ENCODE measurements at places on chromosomes 5 and 9. TPM values are rescaled to one million over a fixed set of nuclear protein-coding genes. Genes with fewer than 3 reads are reported as not detected.

DNA sequence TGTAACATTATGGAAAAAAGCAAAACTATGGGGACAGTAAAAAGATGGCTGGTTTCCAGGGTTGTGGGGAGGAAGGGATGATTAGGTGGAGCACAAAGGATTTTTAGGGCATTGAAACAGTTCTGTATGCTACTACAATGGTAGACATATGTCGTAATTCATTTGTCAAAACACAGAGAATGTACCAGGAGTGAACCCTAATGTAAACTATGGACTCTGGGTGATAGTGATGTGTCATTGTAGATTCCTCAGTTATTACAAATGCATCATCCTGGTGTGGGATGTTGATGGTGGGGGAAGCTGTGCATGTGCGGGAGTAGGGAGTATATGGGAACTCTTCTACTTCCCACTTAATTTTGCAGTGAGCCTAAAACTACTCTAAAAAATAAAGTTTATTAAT lies 135.0 kb upstream of the GABRP start:
- no peak for DNase-seq

DNA sequence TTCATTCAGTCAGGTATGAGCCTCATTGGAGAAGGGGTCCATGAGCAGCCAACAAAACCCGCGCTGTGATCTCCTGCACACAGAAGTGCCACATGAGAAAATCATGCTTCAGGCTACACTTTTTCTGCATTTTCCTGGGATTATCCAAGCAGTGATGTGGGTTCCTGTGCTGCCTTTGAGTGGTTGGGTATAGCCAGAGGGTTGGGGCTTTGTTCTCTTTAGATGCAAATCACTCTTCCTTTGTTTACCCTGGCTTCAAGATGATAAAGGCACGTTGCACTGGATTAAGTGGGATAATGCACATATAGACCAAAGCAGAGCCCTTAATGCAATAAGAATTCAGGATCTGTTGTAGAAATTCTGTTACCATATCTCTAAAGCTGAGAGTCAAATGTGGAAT lies 18.7 kb downstream of the ECM2 start:
- no peak for DNase-seq

GRCh38 chr5:95770830-95771708 lies 39.9 kb downstream of the RHOBTB3 start:
- DNase-seq, result no peak

- no peak for DNase-seq
Measured at GRCh38 chr9:17905366-17905765, 326.5 kb downstream of the SH3GL2 start.

Gene IRX1
- total RNA-seq, result 17.1 TPM

DNA sequence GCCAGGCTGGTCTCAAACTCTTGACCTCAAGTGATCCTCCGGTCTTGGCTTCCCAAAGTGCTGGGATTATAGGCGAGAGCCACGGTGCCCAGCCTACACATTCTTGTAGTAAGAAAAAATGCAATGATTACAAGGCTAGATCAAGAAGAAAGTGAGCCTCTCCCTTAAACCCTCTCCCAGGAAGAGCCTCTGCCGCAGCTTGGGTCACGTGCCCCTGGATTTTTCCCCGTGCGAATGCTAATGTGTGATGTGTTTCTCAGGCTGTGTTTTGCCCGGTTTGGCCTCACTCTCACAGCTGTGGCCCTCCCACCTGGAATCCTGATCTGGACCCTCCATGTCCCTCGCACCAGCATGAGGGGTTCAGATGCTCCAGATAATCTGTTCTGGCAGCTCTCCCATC lies 6.9 kb downstream of the PLPP7 start:
- DNase-seq, result no peak

Gene NNT
- 97.7 TPM for total RNA-seq

- DNase-seq, result no peak
Measured at GRCh38 chr5:152465140-152465539, 60.1 kb upstream of the NMUR2 start.

Gene PLPP7
- not detected for total RNA-seq

Gene AP3B1
- total RNA-seq, result 30.2 TPM

Gene HRCT1
- 0.41 TPM for total RNA-seq

GRCh38 chr9:96453625-96454024 lies 3.7 kb downstream of the HABP4 start:
- peak; percentile 21 for DNase-seq

Gene PRDM9
- 0.02 TPM for total RNA-seq

Gene DMRTA1
- total RNA-seq, result 1.4 TPM

- DNase-seq, result peak; percentile 18
Measured at GRCh38 chr9:114507726-114508125, 2.5 kb upstream of the WHRN start.

Gene CDC20B
- total RNA-seq, result not detected

GRCh38 chr9:82313697-82314096 lies 325.1 kb downstream of the SPATA31D1 start:
- DNase-seq, result no peak

DNA sequence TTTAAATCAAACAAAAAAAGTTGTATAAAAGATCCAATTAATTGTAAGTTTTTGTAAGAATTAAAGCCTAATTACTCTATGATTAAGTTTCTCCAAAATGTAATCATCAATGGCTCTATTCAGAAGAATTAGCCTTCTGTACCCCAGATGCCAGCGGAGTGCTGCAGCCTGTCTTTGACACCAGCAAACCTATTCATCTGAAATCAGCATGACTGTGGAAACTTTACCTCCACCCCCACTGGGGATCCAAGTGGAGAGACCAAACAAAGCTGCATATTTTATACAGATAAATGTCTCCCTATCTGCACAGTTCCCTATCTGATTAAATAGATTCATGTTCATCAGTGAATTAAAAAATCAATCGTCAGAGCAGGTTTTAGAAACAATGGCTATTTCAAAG lies 426.8 kb downstream of the KIAA0825 start:
- no peak for DNase-seq

Gene IGFBPL1
- total RNA-seq, result 0.58 TPM

Gene ANKRD18A
- 0.62 TPM for total RNA-seq

GRCh38 chr5:133877351-133878235 lies 90.8 kb downstream of the C5orf15 start:
- no peak for DNase-seq

DNA sequence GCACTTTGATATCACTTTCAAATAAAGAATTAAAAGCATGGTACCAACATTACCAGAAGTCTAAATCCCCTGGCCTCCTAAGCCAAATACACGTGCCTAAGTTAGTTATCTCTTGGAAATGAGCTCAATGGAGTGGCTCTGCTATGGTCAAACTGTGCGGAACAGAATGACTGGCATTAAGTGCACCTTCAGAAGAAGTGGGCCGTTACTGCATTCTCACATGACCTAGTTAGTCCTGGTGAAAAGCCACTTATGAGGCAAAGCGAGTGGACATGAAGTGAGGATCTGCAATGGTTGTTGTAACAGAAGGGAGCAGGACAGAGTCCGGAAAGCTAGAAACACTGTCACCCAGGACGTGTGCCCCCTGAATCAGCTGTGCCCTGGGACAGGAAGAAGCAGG lies 633.1 kb downstream of the IRX1 start:
- DNase-seq, result no peak

DNA sequence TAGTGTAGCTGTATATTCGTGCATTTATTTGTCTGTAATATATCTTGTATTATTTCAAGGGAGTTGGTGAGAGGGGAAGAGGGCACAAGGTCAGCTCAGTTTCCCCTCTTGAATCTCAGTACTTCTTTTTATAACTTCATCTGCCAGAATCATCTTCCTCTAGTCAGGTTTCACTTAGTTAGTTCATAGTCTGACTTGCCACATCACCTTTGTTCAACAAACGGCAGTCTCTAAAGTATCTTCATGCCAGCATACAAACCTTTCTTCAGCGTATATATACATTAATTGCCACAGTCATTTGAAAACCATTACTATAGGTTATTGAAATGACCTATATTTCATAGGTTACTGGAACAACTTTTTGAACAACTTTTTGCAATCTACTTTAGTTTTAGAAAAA lies 1.6 kb downstream of the ECM2 start:
- no peak for DNase-seq

DNA sequence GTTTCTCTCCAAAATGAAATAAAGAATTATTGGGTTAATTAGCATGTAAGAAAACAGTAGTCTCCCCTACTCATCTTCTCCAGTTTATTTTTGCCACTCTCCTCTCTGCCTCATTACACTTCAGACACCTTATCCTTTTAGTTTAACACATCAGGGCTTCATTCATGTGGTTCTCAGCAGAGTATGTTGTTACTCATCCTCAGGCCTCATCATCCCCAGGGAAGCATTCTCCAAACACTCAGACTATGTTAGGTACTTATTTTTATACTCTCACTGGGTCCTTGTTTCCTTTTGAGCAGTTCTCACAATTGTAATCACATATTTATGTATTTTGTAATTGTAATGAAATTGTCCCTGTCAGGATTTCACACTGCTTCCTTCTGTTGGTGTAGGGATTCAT lies 470.5 kb downstream of the PDE4D start:
- DNase-seq, result no peak

- peak; percentile 62 for DNase-seq
Measured at GRCh38 chr5:34655354-34655991, 655 bp upstream of the RAI14 start.

DNA sequence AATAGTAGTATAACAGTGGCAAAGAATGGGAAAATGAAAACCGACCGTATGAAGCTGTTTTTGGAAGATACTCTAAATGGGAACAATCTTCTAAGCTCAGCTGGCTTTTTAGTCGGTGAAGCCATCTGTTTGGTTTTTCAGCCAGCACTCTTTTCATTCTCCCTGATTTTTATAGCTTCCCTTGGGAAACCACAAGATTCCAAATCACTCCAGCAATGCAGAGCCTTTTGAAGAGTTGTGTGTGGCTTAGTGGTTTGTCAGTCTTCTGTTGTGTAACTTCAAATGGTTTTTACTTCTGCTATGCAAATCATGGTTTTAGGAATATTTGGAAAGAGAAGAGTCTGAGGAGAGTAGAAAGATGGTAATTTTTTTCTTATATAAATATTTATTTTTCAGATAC lies 180.7 kb downstream of the KDM4C start:
- DNase-seq, result peak; percentile 78

DNA sequence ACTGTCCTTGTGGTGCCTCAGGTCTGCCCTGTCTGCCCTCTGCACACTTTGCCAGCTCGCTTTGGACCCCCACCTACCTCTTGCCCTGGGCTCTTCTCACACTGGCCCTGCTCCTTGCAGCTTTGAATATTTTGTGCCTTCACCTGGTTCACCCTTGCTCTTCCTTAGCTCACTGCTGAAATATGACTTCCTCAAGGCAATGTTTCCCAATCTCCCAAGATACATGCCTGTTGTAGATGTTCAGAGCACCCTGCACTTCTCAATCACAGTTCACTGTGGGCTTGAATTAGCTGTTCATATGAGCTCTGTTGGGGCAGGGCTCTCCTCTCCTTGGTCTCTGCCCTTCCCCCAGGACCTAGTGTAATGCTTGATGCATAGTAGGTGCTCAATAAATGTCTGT lies 8.0 kb downstream of the AFAP1L1 start:
- DNase-seq, result no peak

DNA sequence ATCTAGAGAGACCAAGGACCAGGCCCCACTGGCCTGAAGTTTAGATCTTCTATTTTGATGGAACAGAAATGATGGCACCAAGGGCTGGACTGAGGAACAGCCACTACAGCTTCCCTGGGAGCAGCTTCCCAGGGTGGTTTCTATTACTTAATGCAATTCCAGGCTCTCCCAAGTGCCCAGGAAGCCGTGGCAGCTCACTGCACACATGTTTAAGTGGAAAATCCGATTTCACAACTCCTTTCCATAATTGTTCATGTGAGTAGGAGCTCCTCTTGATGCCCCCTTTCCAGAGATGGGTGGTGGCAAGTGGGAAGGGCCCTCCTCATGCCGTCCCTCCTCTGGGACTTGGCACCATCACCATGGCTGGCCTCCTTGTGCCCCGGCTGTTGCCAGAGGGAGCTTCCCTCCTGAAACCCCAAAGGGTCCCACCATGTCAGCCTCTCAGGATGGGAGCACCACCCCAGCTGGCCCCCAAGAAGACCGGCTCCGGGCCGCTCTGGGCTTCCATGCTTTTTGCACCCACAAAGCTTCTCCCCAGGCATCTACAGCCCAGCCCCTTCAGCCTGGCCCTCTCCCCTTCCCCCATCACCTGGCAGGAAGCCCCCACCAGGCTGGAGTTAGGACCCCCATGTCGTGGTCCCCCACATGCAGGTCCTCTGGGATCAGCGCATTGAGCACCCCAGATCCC lies 9.1 kb upstream of the UBAC1 start:
- no peak for DNase-seq

Gene FBXL7
- 5.0 TPM for total RNA-seq

DNA sequence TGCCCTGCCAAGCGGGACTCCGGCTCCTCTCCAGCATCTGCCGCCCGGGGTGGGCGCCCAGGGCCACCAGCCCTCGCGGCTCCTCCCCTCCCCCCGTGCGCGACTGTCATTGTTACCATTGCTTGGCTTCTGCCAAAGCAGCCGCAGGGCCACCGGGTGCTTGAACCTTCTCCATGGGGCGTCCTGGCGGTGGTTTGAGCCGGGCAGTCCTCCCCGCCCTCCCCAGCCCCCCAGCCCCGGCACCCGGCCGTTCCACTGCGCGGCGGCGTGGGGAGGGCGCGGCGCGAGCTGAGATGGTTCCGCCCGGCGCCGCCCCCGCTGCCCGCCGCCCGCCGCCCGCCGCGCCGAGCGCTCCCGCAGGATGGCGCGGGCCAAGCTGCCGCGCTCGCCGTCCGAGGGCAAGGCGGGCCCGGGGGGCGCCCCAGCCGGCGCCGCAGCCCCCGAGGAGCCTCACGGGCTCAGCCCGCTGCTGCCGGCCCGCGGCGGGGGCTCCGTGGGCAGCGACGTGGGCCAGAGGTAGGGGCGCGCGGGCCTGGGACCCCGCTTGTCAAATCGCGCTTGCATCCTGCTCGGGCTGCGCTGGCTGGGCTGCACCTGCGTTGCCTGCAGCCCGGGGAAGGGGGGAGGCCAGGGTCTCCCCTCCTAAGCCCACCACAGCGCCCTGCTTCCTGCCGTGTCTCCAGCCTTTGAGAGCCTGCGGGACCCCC lies 34.4 kb downstream of the KCNT1 start:
- DNase-seq, result no peak

Gene PCBD2
- total RNA-seq, result 7.6 TPM

DNA sequence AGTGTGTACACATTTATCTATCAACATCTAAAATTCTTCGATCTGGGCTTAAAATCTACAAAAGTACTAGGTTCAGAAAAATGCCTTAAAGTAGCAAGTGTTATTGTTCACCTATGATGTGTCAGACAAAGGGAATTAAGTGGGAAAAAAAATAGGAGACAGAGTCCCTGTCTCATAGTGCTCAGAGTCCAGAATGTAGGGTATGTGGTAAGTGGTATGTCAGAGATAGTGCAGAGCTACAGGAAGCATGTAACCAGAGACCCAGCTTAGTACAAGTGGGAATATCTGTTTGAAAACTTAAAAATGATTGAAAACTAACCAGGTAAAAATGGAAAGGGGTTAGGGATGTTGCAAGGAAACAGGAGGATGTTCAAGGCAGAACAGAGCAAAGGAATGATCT lies 482.8 kb downstream of the ELAVL2 start:
- DNase-seq, result no peak
